ENCODE measurements at places on chromosomes 2 and 18.

GRCh38 chr2:237500681-237501424, 13.8 kb downstream of the MLPH start:
- no peak for DNase-seq

GRCh38 chr2:143705108-143705707, 576.0 kb downstream of the ARHGAP15 start:
- DNase-seq = no peak

- DNase-seq = no peak
Measured at GRCh38 chr2:54271843-54272627, 16.0 kb upstream of the TSPYL6 start.

- no peak for DNase-seq
Measured at GRCh38 chr2:152255918-152256317, 79.1 kb upstream of the FMNL2 start.

DNA sequence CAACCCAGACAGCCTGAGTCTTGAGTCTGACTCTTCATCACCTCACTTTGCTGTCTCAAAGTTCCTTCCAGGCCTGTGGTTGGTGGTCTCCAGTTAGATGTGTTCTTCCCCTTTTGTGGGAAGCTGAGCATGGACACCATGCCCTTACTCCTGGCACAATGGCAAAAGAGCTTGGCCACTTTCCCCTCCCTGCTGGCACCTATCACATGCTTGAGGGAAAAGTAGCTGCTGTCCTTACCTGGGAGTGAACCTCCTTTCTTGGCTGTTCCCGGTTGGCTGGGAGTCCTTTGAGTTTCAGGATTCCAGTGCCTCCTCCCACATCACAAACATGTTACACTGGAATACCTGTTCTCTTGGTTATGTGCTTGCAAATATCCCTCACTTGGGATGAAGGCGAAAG, 97.8 kb downstream of the GATA6 start:
- no peak for DNase-seq

GRCh38 chr2:6823111-6823510, 42.6 kb downstream of the CMPK2 start:
- no peak for DNase-seq

GRCh38 chr2:140717481-140717880, 1413.3 kb downstream of the LRP1B start:
- DNase-seq = no peak

DNA sequence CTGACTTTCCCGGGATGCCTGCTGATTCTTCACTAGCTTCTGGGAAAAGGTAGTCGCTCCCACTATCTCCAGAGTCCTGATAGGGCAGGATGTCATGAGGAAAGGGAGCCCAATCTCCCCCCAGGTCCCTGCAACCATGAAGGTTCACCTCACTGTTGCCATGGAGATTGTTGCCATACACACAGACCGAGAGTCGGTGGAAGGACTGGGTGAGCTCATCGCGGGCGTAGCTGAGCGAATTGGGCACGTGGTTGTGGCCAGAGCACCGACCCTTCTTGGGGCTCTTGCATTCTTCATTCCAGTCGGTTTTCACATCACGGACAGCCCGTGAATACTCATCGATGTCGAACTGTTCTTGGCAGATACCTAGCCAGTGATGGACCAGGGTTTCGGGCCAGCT, 97.4 kb downstream of the MEP1B start:
- no peak for DNase-seq

DNA sequence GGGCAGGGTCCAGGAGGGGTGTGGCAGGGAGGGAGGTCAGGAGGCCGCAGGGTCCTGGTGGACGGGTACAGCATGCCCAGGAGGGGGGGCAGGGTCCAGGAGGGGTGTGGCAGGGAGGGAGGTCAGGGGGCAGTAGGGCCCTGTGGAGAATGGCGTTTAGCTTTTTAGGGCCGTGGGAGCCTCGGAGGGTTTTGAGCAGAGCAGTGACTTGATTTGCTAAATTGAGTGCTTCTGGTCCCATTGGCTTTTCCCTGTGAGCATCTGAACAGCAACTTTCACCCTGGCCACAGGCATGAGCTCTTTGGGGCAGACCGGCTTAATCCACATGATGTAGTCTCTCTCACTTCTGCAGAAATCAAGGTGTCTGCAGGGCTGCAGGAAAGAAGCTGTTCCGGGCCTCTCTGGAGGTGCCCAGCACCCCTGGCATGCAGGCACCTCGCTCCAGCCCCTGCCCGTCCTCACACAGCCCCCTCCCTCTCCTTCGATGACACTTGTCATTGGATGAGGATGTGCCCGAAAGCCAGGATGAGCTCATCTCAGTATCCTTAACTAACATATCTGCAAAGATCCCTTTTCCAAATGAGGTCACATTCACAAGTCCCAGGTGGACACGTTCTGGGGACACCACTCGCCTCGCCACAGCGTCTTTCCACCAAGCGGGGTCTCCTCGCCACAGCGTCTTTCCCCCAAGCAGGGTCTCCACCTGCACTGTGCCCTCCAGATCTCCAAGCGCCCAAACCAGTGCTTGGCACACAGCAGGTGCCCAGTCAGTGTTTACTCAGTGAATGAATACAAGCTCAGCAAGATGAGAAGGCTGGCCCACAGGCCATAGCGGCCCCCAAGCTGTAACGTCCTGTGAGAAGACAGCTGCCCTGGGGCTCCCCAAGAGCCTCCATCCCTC, 94.0 kb downstream of the NDUFA10 start:
- no peak for DNase-seq

GRCh38 chr18:70288171-70288850, 534 bp upstream of the SOCS6 start:
- DNase-seq = no peak

DNA sequence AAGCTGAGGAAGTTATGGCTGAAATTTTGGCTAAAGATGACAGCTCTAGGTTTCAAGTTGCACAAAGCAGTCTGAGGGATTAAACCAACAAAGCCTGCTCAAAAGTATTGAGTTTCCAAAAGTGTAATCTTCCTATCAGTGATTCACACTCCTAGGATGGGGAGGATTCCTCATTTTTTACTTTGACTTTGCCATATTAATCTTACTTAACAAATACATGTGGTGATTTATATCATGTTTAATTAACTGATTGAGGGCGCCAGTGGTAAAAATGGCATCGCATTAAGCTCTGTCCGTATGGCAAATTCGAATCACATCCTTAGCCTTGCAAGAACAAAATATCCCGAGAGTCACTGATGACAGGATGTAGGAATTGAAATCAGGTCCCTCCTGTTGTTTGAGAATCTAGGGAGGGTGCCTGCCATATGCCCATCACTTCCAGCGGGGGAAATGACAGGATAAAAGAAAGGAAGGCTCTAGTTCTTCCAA, 78.1 kb upstream of the ETAA1 start:
- no peak for DNase-seq

- DNase-seq = peak; percentile 64
Measured at GRCh38 chr18:77059294-77059916, 73.2 kb downstream of the MBP start.

- no peak for DNase-seq
Measured at GRCh38 chr2:28161466-28161865, 231.2 kb upstream of the FOSL2 start.

DNA sequence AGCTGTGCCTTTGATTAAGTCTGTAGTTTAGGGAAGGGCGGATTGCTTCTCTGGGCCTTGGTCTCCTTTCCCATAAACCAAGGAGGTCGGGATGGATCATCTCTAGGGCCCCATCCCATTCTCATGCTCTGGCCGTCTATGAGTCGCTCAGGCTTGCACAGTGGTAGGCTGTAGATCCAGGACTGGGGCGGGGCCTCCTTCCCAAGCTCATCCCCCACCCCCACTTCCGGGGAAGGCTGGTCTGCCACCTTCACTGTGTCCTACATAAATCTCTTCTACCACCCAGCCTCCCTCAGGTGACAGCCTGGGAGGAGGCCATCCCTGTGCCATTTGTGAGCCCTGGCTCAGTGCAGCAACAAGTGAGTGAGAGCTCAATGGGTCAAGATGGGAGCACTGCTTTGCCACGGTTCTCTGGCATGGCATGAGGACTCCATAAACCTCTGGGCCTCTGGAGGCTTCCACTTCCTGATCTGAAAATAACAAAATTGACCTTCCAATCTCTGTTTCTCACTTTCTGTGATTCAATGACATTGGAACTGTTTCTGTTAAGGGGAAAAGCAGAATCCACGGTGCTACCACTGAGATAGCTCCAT, 68.5 kb downstream of the SUMO1 start:
- DNase-seq = no peak

- DNase-seq = no peak
Measured at GRCh38 chr18:44582456-44582855, 98.2 kb upstream of the SETBP1 start.

- no peak for DNase-seq
Measured at GRCh38 chr2:43294973-43295603, 68.7 kb upstream of the ZFP36L2 start.

GRCh38 chr2:241798631-241799521, 10.1 kb upstream of the NEU4 start:
- no peak for DNase-seq

- DNase-seq = no peak
Measured at GRCh38 chr18:59049721-59050660, 89.7 kb upstream of the SEC11C start.

DNA sequence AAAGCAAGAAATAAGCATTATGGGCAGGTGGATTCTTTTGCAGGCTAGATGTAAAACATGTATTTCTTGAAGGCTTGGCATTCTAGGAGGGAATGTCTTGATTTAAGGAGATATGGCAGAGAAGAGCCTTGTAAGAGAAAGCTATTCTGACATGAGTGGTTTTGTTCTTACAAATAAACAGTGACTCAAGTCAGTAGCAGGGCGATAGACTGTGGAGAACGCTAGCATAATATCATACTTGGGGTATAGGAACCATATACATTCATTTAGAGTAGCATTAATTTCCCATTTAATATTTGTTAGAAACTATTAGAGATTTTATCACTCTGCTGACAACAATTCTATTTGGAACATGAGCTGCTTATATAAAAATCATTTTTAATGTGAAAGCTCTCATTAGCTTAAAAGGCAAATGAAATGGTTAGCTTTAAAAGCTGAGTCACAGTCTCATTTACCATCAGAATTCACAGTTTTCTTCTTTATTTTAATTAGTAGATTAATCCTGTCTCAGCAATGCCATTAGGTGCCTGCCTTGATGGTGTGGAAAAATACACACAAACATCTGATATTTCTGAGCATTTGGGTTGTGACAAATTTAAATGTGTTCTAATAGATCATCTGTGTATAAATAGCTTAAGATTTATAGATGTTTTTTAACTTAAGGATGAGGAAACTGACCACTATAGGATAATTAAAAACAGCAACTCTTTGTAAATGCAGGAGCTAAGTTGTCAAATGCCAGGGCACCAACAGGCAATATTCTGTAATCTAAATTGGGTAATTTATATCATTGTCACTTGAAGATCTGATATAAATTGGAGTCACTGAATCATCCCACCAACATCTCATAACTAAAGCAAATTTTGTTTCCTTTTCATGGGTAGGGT, 276.7 kb downstream of the PLCL1 start:
- no peak for DNase-seq

GRCh38 chr18:77119851-77120491, 12.6 kb downstream of the MBP start:
- no peak for DNase-seq

DNA sequence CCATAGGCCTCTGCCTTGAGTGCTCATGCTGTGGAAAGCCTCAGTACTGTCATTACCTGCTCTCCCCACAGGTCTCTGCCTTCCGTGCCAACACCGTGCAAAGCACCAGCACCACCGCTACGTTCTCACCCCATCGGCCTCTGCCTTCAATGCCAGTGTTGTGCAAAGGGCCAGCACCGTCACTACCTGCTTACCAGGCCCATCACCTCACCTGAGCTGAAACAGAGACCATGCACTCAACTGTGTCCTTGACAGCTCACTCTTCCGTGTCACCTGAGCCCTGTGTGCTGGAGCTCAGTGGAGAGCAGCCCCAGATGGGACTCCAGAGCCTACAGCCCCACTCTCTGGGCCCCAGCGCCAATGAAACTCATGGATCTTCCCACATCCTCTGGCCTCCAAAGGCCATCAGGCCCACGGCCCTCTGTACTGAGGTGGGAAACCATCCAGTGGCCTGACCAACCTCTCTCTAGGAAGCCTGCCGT, 62.7 kb downstream of the ZNF516 start:
- DNase-seq = no peak

- no peak for DNase-seq
Measured at GRCh38 chr2:230920167-230920566, 4.9 kb downstream of the GPR55 start.

DNA sequence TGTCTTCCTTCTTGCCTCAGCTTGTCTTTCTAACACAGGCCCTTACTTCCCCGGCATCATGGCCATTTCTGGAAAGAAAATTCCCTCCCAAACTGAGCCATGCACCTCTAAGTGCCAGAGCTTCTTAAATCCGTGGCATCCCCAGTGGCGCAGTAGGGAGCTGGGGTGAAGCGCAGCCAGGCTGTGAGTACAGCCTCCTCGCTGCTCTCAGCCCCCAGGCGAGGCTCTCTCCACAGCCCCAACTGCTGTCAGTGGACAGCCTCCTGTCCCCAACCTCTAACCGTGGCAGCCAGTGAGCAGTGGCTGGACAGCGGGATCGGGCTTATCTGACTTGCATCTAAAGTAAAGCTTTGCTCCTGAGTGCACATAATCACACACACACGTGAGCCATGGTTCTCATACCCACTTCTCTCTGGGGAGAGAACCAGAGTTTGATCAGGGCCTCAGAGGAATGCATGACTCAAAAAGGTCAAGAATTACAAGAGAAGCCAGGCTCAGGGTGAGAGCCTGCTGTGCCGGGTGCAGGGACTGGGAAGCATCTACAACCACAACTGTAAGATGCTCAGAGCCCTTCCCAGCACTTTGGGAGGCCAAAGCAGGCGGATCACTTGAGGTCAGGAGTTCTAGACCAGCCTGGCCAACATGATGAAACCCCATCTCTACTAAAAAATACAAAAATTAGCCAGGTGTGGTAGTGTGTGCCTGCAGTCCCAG, 50.7 kb downstream of the SFXN5 start:
- no peak for DNase-seq

- DNase-seq = no peak
Measured at GRCh38 chr2:197184959-197185586, 125.5 kb downstream of the ANKRD44 start.

DNA sequence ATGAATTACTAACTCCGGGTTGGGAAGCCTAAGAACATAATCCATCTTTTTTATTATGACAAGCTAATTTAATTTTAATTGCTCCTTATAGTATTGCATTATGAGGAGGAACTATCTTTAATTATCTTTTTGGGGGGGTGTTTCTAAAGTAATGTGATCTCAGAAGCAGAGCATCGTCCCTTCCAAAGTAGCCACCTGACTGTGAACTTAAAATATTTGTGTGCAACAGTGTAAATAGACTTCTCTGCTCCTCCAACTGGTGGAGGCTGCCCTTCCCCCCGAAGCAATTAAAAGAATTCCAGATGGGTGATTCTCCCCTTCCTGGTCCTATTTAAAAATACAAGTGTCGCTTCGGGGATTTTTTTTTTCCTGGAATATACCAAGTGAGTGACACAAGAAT, 55.7 kb downstream of the TCF7L1 start:
- DNase-seq = no peak

GRCh38 chr2:86283411-86284030, 53.9 kb downstream of the REEP1 start:
- DNase-seq = no peak

DNA sequence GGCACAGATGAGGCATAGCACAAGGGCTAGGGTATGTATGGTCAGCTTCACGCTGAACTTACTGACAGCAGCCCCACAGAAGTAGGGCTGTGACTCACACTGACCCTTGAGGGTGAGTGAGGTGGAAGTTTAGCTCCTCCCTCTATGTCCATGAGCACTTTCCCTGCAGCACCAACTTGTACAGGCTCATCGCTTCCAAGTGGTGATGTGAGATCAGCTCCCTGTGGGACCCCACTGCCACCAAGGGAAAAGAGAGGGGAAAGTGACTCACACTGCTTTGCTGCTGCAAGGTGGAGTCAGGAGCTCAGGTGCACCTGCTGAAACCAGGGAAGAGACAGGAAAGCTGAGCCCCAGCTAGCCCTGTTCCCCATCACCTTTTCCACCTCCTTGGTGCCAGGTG, 91.5 kb downstream of the TEX51 start:
- DNase-seq = no peak

Measured in CD4-positive, alpha-beta T cell treated with Interleukin-21 for 1 hour (primary cell).